NB4 (cell line): ENCODE measurements at places on chromosomes 16 and 17.

DNA sequence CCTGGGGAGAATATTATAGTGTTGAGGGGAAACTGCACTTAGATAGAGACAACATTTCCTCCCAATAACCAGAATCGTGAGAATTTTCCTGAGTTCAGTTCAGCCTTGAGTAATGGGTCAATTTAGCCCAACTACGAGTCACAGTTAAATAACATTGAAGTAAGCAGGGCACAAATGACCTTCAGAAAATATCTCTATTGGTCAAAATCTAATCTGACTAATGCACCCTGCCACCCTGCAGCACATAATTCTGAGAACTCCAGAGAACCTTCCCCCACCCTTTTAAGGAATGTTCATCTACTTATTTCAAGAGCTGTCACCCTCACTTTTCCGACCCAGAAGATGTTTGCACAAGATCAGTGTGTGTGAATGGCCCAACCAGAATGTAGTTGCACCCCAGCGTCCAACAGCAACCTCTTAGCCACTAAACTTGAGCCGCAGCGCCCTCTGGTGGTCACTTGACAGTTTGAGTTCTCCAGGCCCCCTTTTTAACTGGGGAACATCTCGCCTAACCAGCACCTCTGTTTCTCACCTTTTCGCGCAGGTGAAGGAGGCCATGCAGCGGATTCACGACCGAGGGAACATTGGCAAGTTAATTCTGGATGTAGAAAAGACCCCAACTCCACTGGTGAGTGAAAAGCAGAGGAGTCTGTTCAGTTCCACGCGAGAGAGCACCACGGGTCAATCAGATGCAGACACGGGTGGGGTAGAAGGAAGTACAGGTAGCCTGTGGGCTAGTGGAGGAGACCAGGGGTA is 50.9 kb upstream of the CLEC3A start:
- peak; percentile 87 for DNase-seq

- DNase-seq, result no peak
Measured at GRCh38 chr16:19853742-19854542, 30.7 kb downstream of the GPRC5B start.

- peak; percentile 35 for DNase-seq
Measured at GRCh38 chr17:77846531-77847085, 111.9 kb upstream of the TNRC6C start.

DNA sequence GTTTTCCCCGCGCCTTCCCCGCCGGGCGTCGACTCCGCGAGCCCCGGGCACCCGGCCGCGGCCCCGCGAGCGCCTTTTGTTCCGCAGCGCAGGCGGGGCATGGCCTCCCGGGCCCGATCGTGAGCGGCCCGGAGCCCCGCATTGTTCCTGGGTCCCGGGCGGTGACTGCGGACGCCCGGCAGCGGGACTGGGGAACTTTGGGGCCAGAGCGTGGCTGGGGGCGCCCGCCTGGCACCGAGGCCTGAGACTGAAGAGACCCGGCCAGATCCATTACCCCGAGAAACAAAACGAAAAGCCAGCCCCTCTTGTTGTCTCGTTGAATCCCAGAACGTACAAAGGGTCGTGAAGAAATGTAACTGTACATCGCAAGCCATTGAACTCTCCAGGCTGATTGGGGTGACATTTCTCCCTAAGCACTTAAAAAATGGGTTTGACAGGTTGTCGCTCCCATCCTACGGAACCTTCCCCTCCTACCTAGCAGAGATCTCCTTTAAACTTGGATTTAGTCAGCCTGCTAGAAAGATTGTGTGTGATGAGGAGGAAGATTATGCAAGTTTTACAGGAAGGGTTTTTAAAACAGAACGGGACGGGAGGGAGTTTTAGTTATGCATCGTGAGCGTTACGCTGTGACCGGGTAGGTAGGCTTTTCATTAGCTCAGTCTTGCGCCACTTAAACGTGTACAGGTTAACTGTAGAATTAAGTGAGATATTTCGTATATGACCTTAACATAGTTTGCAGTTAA is 825 bp downstream of the METTL9 start:
- DNase-seq, result peak; percentile 66
